HEK293T (cell line): ENCODE measurements at places on chromosomes 7 and 10.

GRCh38 chr10:5959142-5959541 lies 18.2 kb downstream of the IL15RA start:
- DNase-seq, result no peak

DNA sequence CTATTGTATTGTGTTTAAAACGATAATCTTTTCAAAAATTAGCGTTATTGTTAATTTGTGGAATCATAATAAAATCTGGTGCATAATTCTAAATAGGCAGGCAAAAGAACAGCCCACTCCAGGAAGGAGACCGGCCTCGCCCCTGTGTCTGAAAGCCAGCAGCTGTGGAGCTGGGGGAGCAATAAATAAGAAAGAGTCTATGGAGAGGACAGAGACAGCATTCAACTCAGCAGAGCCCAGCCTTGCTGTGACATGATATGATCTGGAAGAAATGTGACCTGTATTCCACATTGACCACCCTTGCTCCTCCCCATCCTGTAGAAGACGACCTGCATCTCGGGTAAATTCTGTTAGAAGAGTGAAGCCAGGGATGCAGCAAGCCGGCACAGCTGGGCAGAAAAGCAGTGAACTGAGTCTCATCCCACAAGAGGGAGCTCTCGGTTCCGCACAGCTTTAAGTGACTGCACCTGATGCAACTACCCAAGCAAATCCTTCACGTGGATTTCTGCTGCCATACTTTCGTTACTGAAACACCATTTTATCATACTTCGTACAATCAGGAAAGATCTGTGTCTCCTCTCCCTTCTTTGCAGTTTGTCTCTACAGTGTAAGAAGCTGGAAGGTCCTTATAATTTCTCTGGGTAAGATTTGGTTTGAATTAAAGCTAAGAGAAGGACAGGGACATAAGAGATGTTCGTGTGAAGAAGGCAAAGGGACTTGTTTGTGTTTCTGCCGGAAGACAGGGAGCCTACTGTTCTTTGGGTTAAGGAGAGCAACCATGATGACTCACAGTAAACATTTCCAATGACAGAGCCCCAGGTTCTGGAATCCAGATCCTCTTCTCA lies 427.1 kb downstream of the GPAM start:
- DNase-seq, result peak; percentile 62

- DNase-seq, result no peak
Observed at GRCh38 chr7:69363136-69363535, 235.1 kb upstream of the AUTS2 start.

- no peak for DNase-seq
Observed at GRCh38 chr10:76759681-76760080, 877.9 kb downstream of the KCNMA1 start.

- no peak for DNase-seq
Observed at GRCh38 chr10:31070025-31070424, 38.4 kb upstream of the ZNF438 start.

DNA sequence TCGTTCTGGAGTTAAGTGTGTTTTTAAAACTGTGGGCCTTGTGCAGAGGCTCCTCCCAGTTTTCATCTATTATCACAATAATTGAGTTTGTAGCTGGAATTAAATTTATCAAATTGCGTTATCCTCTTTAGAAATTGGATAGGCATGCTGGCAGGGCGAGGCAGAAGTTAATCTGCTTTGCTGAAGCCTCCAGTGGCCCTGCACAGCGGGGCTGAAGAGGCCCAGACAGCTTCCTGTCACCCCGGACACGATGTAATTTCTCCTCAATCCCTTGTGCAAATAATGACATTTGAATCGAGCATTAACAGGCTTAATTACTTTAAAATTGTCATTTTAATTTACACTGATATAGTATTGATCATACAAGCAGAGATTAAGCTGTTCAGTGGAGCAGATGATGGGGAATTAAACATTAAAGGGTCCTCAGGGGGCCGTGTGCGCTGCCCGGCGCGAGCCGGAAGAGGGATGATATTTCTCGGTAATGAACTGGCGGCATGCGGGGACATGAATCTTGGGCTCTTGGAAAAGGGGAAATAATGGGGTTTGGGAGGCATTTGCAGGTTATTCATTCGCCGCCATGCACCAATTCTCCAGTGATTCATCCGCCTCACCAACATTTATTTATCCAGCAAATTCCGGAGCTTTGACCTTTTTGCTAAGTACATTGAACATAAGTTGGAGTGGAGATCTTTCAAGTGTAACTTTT lies 118.5 kb downstream of the NKX6-2 start:
- DNase-seq, result peak; percentile 48

- no peak for DNase-seq
Observed at GRCh38 chr7:156780724-156781455, 112.1 kb downstream of the LMBR1 start.

GRCh38 chr10:59068581-59069191 lies 107.8 kb upstream of the PHYHIPL start:
- DNase-seq, result no peak

GRCh38 chr10:120782336-120782735 lies 68.8 kb upstream of the WDR11 start:
- DNase-seq, result no peak

- DNase-seq, result peak; percentile 61
Observed at GRCh38 chr10:133438711-133439273, 14.4 kb upstream of the SPRN start.

- DNase-seq, result no peak
Observed at GRCh38 chr7:105596866-105597265, 15.6 kb upstream of the EFCAB10 start.

DNA sequence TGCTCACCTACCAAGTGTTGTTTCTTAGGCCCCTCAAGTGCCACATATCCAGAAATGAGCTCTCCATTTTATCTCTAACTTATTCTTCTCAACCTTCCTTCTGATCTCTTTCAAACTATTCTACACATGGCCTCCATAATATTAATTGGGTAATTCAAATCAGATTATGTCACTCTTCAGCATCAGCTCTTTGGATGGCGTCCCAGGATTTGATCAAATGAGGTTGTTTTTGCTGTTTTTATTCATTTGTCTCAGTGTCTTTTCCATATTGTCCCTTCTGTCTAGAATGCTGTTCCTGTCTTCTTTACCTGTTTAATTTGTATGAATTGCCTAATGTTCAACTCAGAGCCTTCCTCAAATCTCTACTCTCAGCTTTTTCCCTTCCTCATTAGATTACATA lies 234.6 kb upstream of the CXCL12 start:
- DNase-seq, result no peak

DNA sequence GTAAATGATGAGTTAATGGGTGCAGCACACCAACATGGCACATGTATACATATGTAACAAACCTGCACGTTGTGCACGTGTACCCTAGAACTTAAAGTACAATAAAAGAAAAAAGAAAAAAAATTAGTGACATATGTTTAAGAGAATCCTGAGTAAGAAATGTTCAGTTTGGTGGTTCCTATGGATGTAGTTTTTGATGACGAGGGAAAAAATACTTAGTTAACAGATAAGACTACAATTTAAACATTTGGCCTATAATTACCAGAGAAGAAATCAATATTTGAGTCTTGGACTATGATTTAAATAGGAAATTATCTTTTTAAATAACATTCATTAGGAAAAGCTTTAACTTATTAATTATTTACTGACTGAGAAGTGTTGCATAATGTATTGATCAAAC lies 39.2 kb upstream of the SLC26A3 start:
- no peak for DNase-seq

DNA sequence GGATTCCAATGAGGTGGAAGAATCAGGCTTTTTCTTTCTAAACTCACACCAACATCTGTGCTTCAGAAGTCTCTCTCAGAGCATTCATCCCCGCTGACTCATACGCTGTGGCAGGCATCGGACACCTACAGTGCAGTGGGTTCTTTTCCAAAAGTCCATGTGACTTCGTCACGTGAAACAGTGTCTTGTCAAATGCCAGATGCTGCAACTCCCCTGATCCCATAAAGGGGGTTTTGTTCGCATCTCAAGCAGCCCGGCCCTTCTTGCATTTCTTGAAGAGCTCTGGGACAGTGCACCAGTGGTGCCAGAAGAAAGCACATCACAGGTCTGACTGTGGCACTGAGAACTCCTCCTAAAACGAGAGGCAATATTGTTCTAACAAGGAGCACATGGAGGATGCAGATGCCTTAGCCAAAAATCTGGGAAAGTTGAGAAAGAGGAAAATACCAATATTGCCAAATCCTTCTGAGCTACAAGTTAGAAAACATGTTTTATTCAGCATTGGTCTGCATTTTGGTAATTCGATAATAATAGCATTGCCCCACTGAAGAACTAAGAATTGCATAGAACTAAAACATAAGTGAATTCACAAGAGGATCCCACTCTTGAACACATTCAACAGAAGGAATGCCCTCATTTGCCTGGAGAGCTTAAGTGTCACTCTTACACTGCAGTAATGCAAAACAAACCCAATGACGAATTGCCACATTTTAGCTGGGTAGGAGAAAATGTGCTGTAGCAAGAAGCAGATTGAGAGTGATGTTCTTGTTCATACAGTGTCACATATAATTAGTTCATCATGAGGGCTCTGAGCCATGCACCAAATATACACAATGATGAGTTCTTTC lies 204.4 kb downstream of the CXCL12 start:
- no peak for DNase-seq

DNA sequence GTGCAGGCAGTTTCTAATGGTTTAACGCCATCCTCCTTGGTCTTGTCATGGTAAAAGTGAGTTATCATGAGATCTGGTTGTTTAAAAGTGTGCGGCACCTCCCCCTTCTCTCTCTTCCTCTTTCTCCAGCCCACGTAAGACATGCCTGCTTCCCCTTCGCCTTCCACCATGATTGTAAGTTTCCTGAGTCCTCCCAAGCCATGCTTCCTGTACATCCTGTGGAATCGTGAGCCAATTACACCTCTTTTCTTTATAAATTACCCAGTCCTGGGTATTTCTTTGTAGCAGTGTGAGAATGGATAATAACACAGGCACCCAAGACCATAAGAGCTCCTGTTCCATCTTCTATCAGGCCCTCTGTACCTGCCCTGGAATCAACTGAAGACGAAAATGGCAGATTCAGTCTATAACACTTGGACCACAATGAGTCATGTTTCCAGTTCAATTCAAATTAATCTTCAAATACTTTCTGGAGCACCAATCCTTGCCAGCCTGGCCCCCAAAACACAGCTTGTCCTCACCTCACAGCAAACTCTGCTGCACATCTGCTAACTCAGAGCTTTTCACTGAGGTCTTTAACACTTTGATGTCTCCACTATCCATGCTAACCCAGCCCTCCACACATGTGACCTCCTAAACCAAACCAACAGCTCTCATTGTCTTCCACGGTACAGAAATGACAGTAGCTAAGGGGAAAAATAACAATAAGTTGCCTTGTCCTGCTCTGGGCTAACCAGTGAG lies 73.2 kb downstream of the SFMBT2 start:
- DNase-seq, result no peak

- no peak for DNase-seq
Observed at GRCh38 chr10:8473205-8473604, 418.7 kb downstream of the GATA3 start.

DNA sequence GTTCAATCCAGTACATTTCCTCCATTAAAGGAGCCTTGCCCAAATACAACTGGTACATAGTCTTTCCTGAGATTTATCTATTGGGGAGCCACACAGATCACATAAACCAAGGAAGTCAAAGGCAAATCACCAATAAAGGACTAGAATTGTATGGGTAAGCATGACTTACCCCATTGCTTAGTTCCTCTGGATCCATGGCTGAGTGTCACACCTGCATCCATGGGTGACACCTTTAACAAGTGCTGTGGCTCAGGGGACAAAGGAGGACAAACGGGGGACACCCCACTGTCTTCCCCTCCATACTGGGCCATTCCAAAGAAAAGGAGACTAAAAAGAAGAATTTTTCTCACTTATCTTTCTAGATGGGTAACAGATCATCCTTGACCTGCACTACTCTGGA lies 30.4 kb downstream of the ZNF92 start:
- no peak for DNase-seq
